ENCODE measurements at places on chromosomes 2 and 18.
A peak's percentile ranks its signal among the peaks of the same experiment; 100 is the strongest.

- no peak for DNase-seq
Observed at GRCh38 chr18:55489034-55489986, 98.7 kb downstream of the TCF4 start.

DNA sequence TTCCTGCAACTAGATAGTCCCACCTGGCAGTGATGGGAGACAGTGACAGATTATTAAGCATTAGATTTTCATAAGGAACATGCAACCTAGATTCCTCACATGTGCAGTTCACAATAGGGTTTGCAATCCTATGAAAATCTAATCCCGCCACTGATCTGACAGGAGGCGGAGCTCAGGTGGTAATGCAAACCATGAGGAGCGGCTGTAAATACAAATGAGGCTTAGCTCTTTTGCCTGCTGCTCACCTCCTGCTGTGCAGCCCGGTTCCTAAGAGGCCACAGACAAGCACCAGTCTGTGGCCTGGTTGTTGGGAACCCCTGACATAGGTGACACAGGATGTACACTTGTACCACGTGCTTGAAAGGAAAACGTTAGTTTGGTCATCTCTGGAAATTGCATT is 41.6 kb downstream of the CDH19 start:
- no peak for DNase-seq

DNA sequence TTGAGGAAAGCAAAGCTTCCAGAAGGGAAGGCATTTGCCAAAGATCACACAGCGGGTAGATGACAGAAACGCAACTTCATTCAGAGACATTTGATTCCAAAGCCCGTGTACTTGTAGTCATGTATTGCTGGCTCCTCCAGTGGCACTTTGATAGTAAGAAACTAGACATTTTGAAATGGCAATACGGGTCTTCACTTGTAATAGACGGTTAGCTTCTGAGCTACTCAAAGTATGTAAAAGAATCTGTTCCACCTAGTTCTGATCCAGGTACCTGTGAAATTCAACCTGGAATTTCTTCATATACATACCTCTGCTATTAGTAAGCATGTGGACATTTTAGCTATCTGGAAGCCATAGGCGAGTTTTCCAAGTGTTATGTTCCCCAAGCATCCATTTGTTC is 1.7 kb upstream of the MYOM1 start:
- DNase-seq: no peak

DNA sequence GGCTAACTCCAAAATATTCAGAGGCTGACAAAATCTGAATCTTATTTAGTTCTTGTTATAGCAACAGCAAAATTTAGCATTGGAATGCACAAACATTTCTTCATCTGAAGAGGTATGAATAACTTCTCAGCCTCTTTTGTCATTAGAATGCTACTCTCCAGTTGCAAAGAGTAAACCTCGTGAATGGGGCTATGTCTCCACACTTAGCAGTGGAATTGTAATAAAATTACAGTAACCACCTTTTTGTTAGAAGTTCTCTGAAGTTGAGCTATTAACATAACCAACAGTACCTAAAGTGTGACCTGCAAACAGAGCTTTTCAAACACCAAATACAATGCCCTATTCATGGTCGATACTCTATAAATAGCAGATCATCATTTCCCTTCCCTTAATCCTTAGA is 50.2 kb upstream of the GALNT3 start:
- DNase-seq: no peak

DNA sequence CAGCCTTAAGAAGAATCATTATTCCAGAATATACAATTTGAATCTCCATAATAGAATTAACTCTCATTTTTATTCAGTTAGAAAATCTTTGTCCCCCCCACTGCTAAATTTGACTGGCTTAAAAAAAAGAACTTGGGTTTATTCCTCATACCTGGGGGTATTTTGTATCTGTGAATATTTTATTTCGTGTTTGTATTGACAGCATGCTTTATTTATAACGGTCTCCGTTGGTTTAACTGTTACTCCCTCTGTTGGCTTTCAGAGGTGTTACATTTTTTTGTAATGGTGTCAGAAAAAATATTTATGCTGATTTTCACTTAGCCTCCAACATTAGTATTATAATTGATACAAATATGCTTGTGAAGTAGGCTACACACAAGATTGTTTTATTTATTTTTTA is 109.1 kb downstream of the HAUS1 start:
- DNase-seq: peak; percentile 35

GRCh38 chr2:30417253-30417652 is 29.8 kb upstream of the LCLAT1 start:
- DNase-seq: no peak

All from central memory CD4-positive, alpha-beta T cell (primary cell).